ENCODE measurements at places on chromosomes 3 and 15.

- no peak for DNase-seq
Observed at GRCh38 chr15:64800476-64800875, 25.0 kb downstream of the PIF1 start.

DNA sequence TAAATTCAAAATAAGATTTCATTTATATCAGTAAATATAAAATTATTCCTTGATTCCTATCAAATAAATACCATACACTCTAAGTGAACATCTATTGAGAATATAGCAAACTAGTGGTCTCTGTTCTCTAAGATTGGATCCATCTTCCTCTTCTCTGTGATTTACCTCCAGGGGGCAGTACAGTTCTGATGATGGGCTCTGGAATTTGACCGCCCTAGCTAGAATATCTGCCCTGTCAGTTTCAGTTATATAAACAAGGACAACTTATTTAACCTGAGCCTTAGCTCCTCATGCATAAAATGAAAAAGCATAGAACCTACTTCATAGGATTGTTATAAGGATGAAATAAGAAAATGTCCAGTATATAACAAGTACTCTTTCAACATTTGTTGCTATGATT is 171.1 kb upstream of the CCDC54 start:
- DNase-seq, result peak; percentile 5

DNA sequence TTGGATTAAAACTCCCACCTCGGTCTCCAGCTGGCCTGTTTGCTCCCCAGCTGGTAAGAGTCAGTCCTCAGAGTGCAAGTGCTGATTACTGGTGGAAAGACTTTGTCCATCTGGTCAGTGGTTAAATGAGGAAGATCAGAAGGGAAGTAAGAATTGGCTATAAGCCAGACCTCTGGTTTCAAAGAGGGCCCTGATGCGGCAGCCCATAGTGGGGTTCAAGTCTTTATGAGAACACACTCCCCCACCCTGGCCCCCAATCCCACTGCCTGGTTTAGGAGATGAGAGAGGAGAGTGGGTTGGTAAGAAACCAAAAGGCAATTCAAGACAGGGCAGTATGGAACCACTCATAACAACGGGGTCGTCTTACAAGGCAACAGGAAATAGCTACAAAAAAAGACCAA is 65.0 kb downstream of the FRMD4B start:
- DNase-seq, result peak; percentile 41

DNA sequence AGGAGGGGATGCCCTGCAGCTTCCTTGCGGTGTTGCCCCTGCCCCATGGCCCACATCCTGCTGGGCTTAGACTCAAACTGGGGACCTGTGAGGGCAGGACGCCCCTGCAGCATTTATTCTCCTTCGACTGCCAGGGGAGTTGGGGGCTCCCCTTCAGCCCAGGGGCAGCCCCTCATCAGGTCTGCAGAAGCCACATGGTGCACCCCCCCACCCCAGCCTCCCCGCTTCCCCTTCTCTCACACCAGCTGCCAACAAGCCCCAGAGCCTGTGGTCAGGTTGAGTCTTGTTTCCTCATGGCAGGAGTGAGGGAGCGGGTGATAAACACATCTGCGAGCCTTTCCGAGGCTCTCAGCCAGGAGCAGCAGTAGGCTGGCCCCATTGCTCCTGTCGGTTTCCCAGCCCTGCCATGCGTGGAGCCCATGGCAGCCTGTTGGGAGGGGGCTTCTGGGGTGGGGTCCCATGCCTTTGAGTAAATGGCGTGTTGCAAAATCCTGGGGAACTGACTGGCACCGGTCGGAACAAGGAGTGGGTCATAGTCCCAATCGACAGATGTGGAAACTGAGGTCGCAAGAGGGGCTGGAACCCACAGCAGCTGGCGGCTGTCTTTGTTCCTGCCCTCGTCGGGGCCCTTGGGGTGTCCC is 27.8 kb downstream of the WNT7A start:
- no peak for DNase-seq

DNA sequence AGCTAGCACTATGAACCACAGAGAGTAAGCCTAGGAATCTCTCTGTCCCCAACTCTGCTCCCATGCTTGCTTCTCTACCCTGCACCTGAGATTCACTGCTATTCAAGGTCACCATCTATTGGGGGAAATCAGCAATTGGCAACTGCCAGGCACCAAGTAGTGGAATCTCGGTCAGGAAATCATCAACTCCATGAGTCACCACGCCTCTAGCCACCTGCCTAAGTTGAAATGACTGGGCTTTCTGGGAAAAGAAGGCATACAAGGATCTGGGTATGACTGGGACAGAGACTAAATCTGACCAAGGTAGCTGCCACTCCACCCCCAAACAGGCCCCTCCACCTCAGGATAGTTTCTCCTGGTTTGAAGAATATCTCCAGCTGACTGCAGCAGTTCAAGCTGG is 464.1 kb upstream of the CBLB start:
- DNase-seq, result peak; percentile 36

Measured in GM12864 (cell line).